Lower leg skin (tissue), 4 donors: ENCODE measurements at places on chromosomes 12 and 14.

- peak; percentile 87 for DNase-seq
Measured at GRCh38 chr14:60331201-60332045, 82.4 kb downstream of the PPM1A start.

DNA sequence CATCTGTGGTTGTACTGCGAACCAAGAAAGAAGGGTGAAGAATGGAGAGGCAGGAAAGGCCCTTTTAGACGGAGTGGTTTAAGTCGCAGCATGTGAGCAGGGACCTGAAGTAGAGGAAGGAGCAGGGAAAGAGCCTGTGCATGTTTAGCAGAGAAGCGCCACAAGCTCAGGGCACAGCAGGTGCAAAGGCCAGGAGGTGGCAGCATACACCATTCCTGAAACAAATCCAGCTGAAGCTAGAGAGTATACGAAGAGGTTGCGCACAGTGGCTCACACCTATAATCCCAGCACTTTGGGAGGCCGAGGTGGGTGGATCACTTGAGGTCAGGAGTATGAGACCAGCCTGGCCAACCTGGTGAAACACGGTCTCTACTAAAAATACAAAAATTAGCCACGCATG is 49.9 kb downstream of the HELB start:
- DNase-seq, result no peak

DNA sequence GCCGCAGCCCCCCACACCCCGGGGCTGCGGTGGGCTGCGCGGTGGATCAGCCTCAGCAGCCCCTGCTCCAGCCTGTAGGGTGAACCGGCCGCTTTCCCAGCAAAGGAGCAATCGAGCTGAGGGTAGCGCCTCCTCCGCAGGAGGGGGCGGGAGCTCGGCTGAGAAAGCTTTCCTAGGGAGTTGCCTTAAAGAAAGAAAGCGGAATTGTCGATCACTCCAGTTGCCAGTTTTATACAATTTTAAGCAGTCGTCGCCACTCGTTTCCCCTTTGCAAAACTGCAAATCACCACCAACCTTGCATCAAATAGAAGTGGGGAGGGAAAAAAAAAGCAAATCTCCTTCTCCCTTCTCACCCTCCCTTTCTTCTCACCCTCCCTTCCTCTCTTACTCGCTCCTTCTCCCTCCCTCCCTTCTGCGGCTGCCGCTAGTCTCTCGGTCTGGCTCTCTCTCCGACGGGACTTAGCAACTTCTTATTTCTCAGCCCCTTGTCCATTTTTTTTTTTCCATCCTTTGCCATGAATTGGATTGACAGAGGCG is at the start of gene PDE3A:
Gene PDE3A (plus strand): TSS at position 424 of the 537 bp plus-strand sequence. CDS start 748 bp downstream, outside the sequence.
- DNase-seq, result peak; percentile 93

DNA sequence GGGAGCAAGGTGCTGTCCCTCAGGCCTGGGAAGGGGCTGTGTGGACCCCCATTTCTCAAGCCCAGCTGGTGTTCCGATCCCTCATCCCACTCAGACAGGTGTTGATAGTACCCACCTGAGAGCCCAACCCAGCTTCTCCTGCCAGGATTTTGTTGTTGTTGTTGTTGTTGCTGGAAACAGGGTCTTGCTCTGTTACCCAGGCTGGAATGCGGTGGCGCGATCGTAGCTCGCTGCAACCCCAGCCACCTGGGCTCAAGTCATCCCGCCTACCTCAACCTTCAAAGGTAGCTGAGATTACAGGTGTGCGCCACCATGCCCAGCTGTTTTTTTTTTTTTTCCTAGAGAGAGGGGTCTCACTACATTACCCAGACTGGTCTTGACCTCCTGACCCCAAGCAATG is 209.9 kb downstream of the PHETA1 start:
- DNase-seq, result no peak

- DNase-seq, result no peak
Measured at GRCh38 chr12:79673354-79673753, 17.4 kb downstream of the PAWR start.

- no peak for DNase-seq
Measured at GRCh38 chr14:70086685-70087379, 101.9 kb downstream of the SLC8A3 start.

GRCh38 chr14:65134651-65135579 is 32.6 kb upstream of the MAX start:
- no peak for DNase-seq
